ENCODE measurements at places on chromosomes 12 and 14. TPM values are rescaled to one million over a fixed set of nuclear protein-coding genes. Genes with fewer than 3 reads are reported as not detected.

WSB2 gene
- 88.9 TPM for total RNA-seq

WNT5B gene
- total RNA-seq, result 2.3 TPM

BLTP3B gene
- total RNA-seq, result 62.5 TPM

PMEL gene
- not detected for total RNA-seq

DNA sequence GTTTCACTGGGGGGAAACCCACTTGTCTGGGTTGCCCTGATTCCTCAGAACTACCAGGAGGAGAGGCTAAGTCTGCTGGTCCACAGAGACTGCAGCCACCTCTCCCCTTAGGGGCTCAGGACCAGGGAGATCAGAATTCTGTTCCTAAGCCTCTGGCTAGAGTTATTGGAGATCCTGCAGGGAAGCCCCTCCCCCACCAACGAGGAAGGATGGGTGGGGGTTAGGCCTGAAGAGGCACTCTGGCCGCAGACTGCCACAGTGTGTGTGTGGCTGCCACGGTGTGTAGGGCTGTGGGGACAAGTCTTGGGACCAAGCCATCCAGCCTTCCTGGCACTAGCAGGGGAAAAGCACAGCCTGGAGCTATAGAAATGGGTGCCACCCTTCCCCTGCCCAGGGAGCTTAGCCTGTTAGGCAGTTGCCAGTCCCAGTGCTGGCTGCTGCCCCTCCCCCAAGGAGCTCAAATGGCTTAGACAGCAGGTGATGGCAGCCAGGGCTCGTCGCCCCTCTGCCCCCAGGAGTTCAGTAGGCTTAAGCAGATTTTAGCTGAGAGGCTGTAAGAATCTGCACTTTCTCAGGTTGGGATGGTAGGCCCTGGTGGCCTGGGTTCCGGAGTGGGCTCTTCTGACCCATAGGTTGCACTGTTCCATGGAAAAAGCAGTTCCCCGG is 107.7 kb downstream of the ERGIC2 start:
- H3K4me3 ChIP-seq, result no peak overlapping the region
- H3K4me1 ChIP-seq, result no peaks in the 10 kb centered on the region
- H3K36me3 ChIP-seq, result no peaks in the 10 kb centered on the region

GRCh38 chr12:75650595-75651341 is 139.4 kb upstream of the KRR1 start:
- peaks cover 2% of the 10 kb centered on the region for H3K4me1 ChIP-seq
- H3K27ac ChIP-seq, result no peak overlapping the region
- H3K4me3 ChIP-seq, result no peak overlapping the region
- no peak for DNase-seq
- H3K36me3 ChIP-seq, result no peaks in the 10 kb centered on the region
- no peaks in the 10 kb centered on the region for H3K27me3 ChIP-seq

DNA sequence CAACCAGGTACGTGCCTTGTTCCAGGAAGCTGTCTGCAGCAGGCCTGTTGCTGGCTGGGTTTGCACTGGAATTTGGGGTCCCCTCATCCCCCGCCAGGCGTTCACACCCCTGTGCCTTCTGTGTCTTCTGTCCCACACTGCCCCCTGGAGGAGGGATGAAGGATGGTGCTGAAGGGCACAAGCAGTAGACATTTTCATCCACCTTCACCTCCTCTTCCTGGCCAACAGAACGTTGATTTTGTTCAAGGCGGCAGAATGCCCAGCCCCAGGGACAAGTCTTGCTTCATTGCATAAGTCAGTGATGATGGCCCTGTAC is 122.1 kb downstream of the CALM1 start:
- peaks cover 17% of the 10 kb centered on the region for H3K4me1 ChIP-seq
- no peak for DNase-seq
- no peaks in the 10 kb centered on the region for H3K36me3 ChIP-seq
- H3K4me3 ChIP-seq, result no peak overlapping the region
- H3K27me3 ChIP-seq, result no peaks in the 10 kb centered on the region

DNA sequence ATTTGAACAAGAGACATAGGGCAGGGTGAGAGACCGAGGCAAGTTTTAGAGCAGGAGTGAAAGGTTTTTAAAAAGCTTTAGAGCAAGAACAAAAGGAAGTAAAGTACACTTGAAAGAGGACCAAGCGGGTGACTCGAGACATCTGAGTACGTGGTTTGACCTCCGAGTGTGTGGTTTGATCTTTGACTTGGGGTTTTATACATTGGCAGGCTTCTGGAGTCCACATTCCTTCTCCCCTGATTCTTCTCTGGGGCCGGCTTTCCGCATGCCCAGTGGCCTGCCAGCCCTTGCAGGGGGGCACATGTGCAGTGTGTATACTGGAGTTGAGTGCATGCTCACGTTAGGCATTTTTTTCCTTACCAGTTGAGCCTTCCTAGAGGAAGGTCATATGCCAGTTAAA is 96.3 kb downstream of the SLC15A4 start:
- H3K27ac ChIP-seq, result no peak overlapping the region
- no peak overlapping the region for H3K4me3 ChIP-seq
- H3K36me3 ChIP-seq, result no peaks in the 10 kb centered on the region
- no peaks in the 10 kb centered on the region for H3K27me3 ChIP-seq
- H3K4me1 ChIP-seq, result no peaks in the 10 kb centered on the region

GRCh38 chr12:13144266-13144828 is 40.9 kb upstream of the GSG1 start:
- H3K4me3 ChIP-seq, result no peak overlapping the region
- no peak overlapping the region for H3K27ac ChIP-seq
- H3K36me3 ChIP-seq, result no peaks in the 10 kb centered on the region
